AG09319 (cell line): ENCODE measurements at places on chromosomes 11 and 22.

DNA sequence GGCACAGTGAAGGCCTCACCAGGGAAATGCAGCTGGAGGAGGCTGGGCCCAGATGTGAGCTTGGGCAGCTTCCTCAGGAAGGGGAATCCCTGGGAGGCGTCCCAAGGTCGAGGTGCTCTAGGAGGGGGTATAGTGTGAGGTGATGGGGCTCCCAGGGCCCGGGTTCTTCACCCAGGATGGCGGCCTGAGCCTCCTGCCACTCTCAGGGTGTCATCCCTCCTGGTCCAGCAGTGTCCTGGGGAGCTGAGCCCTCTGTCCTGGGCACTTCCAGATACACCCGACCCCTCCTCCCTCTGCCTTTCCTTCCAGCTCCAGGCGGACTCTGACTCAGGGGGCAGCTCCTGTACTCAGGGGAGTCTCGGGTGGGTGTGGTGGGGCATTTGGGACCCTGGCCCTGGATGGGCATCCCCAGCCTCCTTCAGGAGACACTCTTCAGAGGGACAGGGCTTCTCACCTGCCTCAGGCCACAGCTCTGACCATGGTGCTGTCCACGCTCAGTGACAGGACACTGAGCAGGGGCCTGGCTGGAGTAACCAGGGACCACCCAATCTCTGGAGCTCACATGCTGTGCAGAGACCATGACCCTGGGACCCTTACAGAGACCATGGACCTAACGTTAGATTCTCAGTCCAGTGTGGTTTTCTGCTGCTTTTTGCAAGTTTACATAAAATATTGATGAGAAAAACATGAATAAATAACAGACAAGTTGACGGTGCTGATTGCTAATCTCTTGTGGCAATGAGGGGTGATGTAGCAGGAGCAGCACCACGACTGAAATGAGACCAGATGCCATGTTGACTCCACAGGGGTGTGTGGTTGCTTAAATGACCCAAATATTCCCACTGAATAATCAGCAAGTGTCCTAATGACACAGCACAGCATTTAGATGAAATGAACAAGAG is 101.9 kb downstream of the GGTLC2 start:
- no peak for DNase-seq

DNA sequence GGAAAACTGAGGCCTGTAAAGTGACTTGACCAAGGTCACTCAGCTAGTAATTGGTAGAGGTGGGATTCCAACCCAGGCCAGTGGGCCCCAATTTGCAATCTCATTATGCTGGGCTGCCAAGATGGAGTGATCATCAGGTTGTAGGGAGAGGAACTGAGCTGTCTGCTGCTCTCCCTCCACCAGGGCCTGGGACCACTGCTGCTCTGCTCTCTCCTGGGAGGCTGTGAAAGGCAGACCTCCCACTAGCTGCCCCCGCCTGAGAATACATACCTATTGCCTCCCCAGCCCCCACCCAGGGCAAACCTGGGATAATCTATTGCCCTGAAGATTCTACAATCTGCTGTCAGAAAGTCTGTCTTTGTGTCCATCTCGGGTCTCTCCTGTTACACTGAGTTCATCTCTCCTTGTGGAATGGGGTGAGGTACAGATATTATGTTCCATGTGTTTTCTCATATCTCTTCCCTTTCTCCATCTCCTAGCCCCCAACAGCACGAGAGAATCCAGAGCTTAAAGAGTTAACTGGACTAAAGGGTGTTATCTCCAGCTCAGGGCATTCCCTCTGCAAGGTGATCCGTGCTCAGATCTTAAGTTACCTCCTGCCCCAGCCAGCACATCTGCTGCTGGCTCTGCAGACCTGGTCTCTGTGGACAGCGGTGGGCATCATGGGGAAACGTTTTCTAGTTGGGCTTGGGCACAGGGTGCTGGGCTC is 5.6 kb downstream of the NECTIN1 start:
- no peak for DNase-seq

DNA sequence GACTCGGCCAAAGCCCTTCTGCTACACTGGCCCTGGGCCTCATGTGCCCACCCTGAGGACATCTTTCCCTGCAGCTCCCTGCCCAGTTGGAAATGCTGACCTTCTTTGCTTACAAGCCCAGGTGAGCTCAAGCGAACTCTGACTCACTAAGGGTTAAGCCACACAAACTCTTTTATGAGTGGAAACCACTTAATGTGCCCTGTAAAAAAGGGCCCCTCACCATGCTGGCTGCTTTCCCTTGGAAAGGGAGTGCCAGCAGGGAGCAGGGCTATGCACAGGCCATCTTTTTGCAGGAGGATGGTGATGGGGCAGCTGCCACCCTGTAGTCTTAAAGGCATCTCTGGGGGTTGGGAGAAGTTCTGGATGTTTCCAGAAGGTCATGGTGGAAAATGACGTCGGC is 18.7 kb downstream of the EHF start:
- DNase-seq, result no peak

DNA sequence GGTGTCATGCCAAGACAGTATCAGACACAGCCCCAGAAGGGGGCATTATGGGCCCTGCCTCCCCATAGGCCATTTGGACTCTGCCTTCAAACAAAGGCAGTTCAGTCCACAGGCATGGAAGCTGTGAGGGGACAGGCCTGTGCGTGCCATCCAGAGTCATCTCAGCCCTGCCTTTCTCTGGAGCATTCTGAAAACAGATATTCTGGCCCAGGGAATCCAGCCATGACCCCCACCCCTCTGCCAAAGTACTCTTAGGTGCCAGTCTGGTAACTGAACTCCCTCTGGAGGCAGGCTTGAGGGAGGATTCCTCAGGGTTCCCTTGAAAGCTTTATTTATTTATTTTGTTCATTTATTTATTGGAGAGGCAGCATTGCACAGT is 14.6 kb downstream of the IL10RA start:
- DNase-seq, result no peak

GRCh38 chr11:94322501-94322900 is 18.1 kb downstream of the IZUMO1R start:
- DNase-seq, result no peak
